ENCODE measurements at places on chromosomes 3 and 15.

DNA sequence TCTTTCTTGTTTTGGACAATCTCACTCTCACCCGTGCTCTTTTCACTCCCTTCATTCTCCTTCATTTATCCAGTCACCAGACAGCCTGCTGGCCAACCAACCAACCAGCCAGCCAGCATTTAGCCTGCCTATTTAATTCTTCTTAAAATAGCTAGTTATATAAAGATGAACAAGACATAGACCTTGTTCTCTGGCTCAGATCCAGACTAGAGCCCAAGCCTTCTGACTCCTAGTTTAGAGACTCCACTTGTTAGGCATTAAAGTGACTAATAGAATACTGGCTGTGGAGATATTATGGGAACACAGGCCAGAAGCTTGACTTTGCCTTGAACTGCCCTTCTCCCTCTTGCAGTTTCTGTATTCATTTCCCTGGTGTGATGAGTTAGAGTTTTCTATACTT is 215.3 kb upstream of the THRB start:
- no peaks in the 10 kb centered on the region for H3K27me3 ChIP-seq
- no peaks in the 10 kb centered on the region for H3K36me3 ChIP-seq
- DNase-seq, result no peak

- no peak overlapping the region for H3K4me3 ChIP-seq
- H3K4me1 ChIP-seq, result no peaks in the 10 kb centered on the region
- no peaks in the 10 kb centered on the region for H3K27me3 ChIP-seq
These were observed 200.0 kb downstream of the ZNF385D start for GRCh38 chr3:21551019-21551418.

- H3K36me3 ChIP-seq, result no peaks in the 10 kb centered on the region
- no peaks in the 10 kb centered on the region for H3K27me3 ChIP-seq
- no peaks in the 10 kb centered on the region for H3K4me1 ChIP-seq
- no peak for DNase-seq
- no peak overlapping the region for H3K27ac ChIP-seq
- H3K4me3 ChIP-seq, result no peak overlapping the region
These were observed 44.5 kb upstream of the PDZRN3 start for GRCh38 chr3:73669260-73669659.

DNA sequence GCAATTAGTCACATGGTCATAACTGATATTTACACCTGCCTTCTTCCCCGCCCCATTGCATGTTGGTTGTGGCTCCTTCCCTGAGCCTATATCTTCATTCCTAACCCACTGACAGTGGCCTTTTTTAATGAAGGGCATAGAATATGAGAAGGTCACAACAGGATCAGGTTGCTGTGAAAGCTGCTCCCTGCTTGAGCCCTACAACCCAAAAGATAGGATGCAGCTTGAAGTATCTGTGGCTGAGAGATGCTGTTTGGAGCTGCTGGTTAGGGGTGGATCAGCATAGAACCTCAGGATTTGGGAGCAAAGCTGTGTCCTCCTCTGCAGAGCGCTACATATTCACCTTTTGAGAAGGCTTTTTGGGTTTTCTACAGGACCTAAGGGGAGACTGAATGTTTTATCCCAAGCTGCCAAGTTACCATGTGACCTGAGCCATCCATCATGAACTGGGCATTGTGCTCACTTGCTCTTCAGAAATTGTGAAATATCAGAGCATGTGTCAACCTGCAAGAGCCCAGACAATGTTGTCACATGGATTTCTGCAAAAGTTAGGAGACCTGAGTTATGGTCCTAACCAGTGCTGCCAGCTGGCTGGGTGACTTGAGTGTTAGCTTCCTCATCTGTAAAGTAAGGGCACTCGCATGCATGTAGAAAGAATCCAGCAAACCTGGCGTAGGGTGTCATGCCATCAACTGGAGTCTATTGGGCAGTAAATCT is 49.8 kb upstream of the ARL8B start:
- no peak overlapping the region for H3K4me3 ChIP-seq
- DNase-seq, result peak; percentile 66
- H3K27ac ChIP-seq, result peak overlapping the region; percentile 63
- H3K4me1 ChIP-seq, result peaks cover 17% of the 10 kb centered on the region

DNA sequence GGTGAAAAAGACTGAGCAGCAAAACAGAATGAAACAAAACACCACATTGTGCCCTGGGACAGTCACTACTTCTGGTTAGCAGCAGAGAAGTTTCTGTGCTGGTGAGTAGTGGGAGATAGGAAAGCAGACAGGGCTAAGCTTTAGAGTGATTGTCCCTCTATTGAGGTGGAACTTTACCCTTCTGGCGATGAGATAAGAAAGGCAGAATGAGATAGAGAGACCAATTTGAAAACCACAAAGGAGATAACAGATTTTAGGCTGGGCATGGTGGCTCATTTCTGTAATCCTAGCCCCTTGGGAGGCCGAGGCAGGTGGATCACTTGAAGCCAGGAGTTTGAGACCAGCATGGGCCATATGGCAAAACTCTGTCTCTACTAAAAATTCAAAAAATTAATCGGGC is 208.5 kb downstream of the TBL1XR1 start:
- no peaks in the 10 kb centered on the region for H3K36me3 ChIP-seq
- no peak for DNase-seq
- H3K27me3 ChIP-seq, result no peaks in the 10 kb centered on the region
- H3K4me1 ChIP-seq, result no peaks in the 10 kb centered on the region
- no peak overlapping the region for H3K27ac ChIP-seq

- no peak overlapping the region for H3K27ac ChIP-seq
- no peak for DNase-seq
- no peaks in the 10 kb centered on the region for H3K36me3 ChIP-seq
- no peaks in the 10 kb centered on the region for H3K4me1 ChIP-seq
These were observed 71.9 kb downstream of the ARHGEF26 start for GRCh38 chr3:154193000-154193615.
